AG04449 (cell line): ENCODE measurements at places on chromosomes 4 and X.
A peak's percentile ranks its signal among the peaks of the same experiment; 100 is the strongest.

DNA sequence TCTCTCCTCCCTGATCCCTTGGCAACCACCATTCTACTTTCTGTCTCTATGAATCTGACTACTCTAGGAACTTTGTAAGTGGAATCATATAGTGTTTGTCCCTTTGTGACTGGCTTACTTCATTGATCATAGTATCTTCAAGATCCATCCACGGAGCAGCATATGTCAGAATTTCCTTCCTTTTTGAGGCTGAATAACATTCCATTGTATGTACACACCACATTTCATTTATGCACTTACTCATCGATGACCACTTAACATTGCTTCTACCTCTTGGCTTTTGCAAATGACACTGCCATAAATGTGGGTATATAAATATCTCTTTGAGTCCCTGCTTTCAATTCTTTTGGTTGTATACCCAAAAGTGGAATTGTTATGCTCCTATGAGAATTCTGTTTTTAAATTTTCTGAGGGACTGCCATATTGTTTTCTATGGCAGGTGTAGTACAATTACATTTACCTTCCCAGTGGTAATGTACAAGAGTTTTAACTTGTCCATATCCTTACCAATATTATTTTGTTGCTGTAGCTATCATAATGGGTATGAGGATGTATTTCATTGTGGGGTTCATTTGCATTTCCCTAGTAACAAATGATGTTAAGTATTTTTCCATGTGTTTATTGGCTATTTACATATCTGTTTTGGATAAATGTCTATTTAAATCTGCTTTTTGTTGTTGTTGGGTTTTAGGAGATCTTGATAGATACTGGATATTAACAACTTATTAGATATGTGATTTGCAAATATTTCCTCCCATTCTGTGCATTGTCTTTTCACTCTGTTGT, 466.1 kb downstream of the C4orf33 start:
- no peak for DNase-seq

GRCh38 chr4:48015216-48015615, 1.3 kb downstream of the CNGA1 start:
- DNase-seq: no peak

DNA sequence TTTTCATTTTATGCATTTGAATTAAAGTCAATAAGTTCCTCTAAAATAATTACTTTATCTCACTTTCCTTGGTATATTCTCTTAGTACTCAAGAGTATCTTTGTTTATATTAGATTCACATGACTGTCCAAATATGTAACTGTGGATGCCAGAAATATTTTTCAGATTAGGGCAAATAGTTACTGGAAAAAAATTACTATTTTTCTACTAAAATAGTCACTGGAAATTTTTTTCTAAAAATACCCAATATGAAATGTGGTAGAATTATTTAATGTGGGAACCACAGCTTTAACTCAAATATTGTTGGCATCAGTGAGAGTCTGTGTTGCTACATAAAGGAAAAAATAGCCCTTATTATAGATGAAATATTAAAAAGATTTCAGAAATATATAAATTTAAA, 70.4 kb upstream of the NMU start:
- peak; percentile 2 for DNase-seq

DNA sequence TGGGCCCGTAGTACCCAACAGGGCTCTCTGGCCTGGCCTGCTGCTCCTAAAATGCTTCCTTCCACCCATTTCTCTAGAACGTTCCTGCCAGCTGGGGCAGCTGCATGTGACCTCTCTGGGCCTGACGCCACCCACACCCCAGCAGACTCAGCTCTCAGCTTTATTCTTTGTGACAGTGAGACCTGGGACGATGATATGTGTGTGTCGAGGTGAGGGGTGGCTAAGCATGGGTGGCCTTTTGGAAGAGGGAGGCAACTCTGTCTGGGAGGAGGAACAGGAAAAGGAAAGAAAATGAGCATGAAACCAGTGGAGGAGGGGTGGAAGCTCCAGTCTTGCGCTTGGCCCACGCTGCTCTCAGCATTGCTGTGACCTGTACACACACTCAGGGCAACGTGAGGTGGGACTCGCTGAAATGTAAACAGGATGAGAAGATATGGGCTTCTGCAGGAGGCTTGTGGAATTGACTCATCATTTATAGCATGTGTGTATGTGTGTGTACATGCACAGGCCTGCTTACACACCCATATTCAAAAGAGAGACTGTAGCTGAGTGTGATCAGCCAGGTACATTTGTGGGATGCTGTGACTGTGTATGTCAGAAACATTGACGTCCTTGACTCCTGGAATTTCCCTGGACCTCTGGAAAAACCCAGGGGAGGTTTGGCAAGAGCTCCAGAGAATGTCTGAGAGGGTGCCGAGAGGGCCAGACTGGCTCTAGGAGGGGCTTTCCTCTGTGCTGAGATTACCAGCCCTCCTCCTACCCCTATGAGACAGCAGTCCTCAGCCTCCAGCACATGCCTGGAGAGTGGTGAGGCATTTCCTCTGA, 137.9 kb downstream of the PJA1 start:
- DNase-seq: no peak

DNA sequence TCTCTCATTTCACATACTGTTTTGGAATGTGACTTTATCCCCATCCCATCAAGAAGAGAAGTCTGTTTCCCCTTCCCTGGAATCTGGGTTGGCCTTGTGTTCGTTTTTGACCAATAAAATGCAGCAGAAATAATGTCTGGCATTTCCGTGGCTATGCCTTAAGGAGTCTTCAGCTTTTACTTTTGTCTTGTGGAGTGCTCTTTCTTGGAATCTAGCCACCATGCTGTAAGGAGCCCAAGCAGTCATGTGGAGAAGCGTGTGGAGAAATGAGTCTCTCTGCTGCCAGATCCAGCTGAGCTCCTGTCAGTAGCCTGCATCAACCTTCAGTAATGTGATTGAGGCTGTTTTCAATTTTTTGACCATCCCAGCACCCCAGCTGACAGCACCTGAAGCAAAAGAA, 84.4 kb upstream of the ARMCX2 start:
- DNase-seq: no peak

- no peak for DNase-seq
These were observed 138.7 kb downstream of the VSIG4 start for GRCh38 chrX:65900850-65901844.

DNA sequence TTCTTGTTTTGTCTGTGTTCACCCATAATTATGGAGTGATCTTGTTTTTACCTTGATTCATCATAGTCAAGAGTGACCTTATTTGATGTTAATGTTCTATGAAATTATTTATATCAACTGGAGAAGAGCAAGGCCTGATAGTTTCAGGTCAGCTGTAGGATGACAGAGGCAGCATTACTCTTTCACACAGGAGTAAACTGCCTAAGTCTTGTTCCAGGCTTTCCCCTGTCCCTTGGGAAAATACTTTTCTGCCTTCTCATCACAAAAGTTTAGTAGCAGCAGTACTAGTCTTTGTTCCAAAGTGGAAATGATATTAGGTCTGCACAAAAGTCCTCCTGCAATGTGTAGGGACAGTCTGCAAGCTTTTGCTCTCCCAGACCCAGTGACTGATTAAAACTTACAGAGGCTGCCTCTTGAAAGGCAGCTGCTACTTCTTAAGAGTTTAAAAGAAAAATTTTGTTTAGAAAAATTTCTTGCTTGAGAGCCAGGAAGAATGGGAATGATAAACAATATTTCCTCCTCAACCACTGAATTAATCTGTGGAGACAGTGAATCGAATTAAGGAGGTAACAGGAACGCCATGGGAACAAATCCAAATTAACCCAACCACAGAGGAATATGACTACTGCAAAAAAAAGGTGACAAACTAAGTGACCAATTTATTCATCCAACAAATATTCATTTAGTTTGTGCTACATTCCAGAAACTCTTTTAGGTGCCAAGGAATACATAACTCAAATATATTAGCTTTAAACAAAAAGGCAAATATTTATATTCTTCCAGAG, 991.4 kb upstream of the PABPC4L start:
- DNase-seq: no peak
